Heart right ventricle (tissue), 16 donors: ENCODE measurements at places on chromosomes 4 and X.

- DNase-seq: no peak
Measured at GRCh38 chrX:13053171-13053570, 8.8 kb upstream of the FAM9C start.

DNA sequence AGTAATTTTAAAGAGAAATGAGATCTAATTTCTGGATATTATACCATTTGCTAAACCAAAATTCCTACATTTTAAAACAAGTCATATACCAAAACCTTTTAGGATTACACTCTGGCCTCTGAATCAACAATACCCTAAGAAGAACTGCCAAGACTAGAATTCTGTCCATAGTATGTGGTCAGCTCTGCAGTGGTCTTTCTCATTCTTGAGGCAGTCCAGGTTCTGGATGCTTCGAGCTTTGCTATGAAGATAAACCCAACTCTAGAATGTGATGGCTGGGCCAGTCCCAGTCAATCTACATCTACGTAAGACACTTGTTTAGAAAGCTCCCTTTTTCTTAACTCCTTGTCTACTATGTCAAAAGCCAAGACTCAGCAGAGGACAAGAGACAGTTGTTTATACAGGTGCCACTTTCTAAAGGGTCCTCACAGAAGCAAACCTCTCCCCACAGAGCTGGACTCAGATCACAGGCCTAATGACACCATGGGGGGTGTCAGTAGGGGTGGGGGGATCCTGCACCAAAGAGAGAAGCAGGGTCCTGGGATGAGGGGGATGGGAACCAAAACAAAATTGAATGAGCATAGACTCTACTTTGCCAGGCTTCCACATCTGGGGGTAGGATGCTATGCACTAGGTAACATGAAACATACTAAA is 63.2 kb downstream of the SH3RF1 start:
- DNase-seq: no peak

DNA sequence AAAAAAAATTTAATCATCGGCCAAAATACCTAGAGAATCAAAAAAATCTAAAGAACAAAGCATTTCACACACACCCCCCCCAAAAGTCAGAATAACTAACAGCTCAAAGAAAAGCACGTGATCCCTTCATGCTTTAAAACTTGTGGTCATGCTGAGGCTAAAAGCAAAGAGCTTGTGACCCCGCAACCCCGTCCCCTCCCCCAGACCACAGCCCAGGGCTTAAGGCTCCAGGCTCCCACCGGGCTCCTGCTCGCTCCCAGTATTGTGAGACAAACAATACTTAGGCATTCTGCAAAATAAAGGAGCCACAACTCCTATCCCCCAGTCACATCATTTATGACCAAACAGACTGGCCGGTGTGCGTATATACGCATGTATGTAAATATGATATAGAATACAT is 62.1 kb upstream of the CCDC160 start:
- DNase-seq: no peak

GRCh38 chr4:182140547-182140946 is 102.7 kb upstream of the TENM3 start:
- no peak for DNase-seq
